ENCODE measurements at places on chromosomes 12 and 14. TPM values are rescaled to one million over a fixed set of nuclear protein-coding genes. Genes with fewer than 3 reads are reported as not detected.

ANKRD13A gene
- 88.8 TPM for total RNA-seq

EFS gene
- not detected for total RNA-seq

TRHDE gene
- total RNA-seq: not detected

ESR2 gene
- total RNA-seq: not detected

KRT81 gene
- total RNA-seq: not detected

KLHL33 gene
- total RNA-seq: 3.6 TPM

GNB3 gene
- total RNA-seq: 2.6 TPM

OR11H7 gene
- total RNA-seq: not detected
